Aorta (tissue), 5 donors: ENCODE measurements at places on chromosomes 4 and X. TPM values are rescaled to one million over a fixed set of nuclear protein-coding genes. Genes with fewer than 3 reads are reported as not detected.

DNA sequence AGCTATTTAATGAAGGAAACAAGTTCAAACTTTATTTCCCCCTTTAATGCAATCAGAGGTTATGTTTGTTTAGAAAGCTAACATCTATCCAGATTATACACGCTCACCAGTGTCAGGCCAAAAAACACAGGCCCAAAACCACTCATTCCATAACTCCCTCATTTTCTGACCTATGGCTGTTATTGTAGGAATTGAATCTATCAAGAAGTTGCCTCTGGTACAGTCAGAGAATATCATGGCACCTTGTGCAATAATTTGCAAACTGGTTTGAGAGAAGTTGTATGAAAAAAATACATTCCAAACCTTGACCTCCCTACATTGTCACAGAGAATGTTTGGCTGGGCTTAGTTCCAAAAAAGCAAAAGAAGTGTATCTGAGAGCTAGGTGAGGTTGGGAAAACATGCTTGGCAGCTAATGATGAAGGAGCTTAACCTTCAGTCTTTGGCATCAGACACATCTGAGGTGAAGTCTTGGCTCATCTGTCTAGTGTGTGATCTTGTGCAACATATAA lies 591.0 kb downstream of the ANKRD50 start:
- H3K4me1 ChIP-seq = no peaks in the 10 kb centered on the region
- H3K27me3 ChIP-seq = no peaks in the 10 kb centered on the region
- H3K36me3 ChIP-seq = no peaks in the 10 kb centered on the region
- no peak for DNase-seq
- no peak overlapping the region for H3K4me3 ChIP-seq
- no peak overlapping the region for H3K27ac ChIP-seq

The FAM9B gene
- total RNA-seq = not detected

The HSFX3 gene
- not detected for total RNA-seq

GRCh38 chrX:148580016-148580415 lies 79.6 kb downstream of the AFF2 start:
- H3K27ac ChIP-seq = no peak overlapping the region
- no peak for DNase-seq
- H3K4me3 ChIP-seq = no peak overlapping the region
- no peaks in the 10 kb centered on the region for H3K4me1 ChIP-seq

DNA sequence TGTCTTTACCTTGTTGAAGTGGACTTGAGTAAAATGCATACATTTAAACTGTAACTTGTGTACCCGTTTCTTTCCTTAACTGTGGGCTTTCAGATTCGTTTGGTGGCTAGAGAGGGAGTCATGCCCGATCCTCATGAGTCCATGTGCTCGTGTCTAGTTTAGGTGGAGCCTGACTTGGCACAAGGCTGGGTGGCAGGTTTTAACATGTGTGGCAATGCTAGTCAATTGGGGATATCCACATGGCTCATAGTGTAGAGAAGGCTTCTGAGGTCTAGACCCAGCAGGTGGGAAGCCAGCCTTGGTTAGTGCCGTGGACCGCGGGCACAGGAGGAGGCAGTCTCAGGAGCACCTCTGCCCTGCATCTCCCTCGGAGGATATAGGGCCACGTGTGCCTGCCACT lies 48.5 kb upstream of the CLCN4 start:
- no peaks in the 10 kb centered on the region for H3K4me1 ChIP-seq
- no peak overlapping the region for H3K27ac ChIP-seq
- no peak overlapping the region for H3K4me3 ChIP-seq
- no peak for DNase-seq
- no peaks in the 10 kb centered on the region for H3K27me3 ChIP-seq
- H3K36me3 ChIP-seq = no peaks in the 10 kb centered on the region

- no peaks in the 10 kb centered on the region for H3K36me3 ChIP-seq
- H3K27ac ChIP-seq = no peak overlapping the region
- no peaks in the 10 kb centered on the region for H3K4me1 ChIP-seq
- DNase-seq = no peak
- no peak overlapping the region for H3K4me3 ChIP-seq
- H3K27me3 ChIP-seq = no peaks in the 10 kb centered on the region
These were observed 10.4 kb downstream of the HAUS7 start for GRCh38 chrX:153459986-153460385.

The ANKRD17 gene
- 59.4 TPM for total RNA-seq

The TMEM31 gene
- total RNA-seq = not detected

DNA sequence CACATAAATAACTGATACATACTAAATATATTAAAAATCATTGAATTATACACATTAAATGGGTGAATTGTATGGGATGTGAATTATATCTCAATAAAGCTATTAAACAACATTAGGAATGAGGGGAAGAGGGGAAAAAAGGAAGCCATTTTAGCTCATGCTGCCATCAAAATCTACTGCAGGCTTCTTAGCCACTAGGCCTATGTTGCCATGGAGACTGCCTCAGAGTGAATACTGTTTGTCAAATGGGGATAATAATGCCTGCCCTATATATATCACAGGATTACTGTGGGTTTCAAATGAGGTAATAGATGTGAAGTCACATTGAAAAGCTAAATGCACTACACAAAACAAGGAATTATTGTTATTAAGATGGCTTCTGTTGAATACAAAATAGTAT lies 21.2 kb downstream of the TMEM255A start:
- no peak for DNase-seq
- no peak overlapping the region for H3K27ac ChIP-seq
- no peak overlapping the region for H3K4me3 ChIP-seq
- no peaks in the 10 kb centered on the region for H3K27me3 ChIP-seq
- no peaks in the 10 kb centered on the region for H3K36me3 ChIP-seq

The ATP2B3 gene
- 0.27 TPM for total RNA-seq

- no peaks in the 10 kb centered on the region for H3K27me3 ChIP-seq
- no peaks in the 10 kb centered on the region for H3K4me1 ChIP-seq
- H3K27ac ChIP-seq = no peak overlapping the region
- DNase-seq = no peak
- no peak overlapping the region for H3K4me3 ChIP-seq
- H3K36me3 ChIP-seq = no peaks in the 10 kb centered on the region
These were observed 2.0 kb upstream of the ADH7 start for GRCh38 chr4:99436976-99437722.

The IL21 gene
- total RNA-seq = not detected

GRCh38 chr4:1409079-1409478 lies 2.8 kb upstream of the NKX1-1 start:
- H3K27me3 ChIP-seq = no peaks in the 10 kb centered on the region
- H3K4me3 ChIP-seq = no peak overlapping the region
- DNase-seq = no peak
- H3K36me3 ChIP-seq = no peaks in the 10 kb centered on the region
- H3K4me1 ChIP-seq = no peaks in the 10 kb centered on the region
- no peak overlapping the region for H3K27ac ChIP-seq

The CHRDL1 gene
- total RNA-seq = 38.6 TPM

The GALNTL6 gene
- 1.6 TPM for total RNA-seq

DNA sequence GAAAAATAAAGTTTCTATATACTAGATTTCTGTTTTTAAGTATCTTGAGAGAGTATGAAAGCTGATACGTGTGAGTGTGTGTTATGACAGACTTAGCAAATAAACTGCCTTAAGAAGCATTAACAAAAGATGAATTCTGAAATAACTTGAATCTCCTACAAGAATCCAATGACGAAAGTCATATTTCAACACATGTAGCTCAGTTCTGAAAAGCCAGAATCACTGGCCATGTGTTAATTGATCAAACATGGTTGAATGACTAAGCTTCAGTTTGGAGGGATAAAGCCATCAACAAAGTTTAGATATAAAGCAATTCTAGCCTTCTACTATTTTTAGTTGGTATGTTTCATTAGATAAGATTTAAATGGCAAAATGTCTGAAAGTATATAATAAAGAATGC lies 88.5 kb upstream of the ETNPPL start:
- H3K27me3 ChIP-seq = no peaks in the 10 kb centered on the region
- no peak for DNase-seq
- no peaks in the 10 kb centered on the region for H3K36me3 ChIP-seq
- H3K27ac ChIP-seq = no peak overlapping the region
- H3K4me3 ChIP-seq = no peak overlapping the region

The DKK2 gene
- 0.71 TPM for total RNA-seq
